ENCODE measurements at places on chromosomes 12 and 14.

DNA sequence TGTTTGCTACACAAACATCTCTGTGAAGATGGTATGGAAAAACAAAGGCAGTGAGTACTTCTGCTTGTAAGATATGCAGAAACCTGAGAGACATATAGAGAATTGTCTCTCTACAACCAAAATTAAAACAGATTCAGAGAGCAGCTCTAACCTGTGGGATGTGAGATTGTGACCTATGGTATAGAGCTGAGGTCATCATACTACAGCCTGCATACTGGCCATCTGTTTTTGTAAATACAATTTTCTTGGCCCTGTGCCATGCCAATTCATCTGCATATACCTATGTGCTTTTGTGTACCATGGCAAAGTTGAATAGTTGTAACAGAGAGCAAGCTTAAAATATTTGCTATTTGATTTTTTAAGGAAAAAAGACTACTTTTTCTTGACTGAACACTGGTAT is 99.6 kb downstream of the LMO3 start:
- DNase-seq = no peak

DNA sequence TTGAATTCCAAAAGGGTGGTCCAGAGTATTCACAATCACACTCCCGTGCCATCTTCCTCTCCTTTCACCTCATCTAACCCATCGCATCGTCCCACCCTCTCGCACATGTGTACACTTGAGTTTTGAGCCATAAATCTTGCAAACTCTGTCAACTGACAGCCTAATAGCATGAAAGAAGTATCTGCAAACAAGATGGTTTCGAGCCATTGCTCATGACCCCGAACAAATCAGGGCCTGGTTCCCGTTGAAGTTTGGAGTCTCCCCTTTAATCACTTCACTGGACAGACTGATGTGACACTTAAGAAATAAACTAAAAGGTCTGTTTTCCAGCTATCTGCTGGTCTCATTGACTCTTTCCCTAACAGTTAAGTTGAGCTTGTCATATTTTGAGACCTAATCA is 223.6 kb upstream of the SOX5 start:
- no peak for DNase-seq

DNA sequence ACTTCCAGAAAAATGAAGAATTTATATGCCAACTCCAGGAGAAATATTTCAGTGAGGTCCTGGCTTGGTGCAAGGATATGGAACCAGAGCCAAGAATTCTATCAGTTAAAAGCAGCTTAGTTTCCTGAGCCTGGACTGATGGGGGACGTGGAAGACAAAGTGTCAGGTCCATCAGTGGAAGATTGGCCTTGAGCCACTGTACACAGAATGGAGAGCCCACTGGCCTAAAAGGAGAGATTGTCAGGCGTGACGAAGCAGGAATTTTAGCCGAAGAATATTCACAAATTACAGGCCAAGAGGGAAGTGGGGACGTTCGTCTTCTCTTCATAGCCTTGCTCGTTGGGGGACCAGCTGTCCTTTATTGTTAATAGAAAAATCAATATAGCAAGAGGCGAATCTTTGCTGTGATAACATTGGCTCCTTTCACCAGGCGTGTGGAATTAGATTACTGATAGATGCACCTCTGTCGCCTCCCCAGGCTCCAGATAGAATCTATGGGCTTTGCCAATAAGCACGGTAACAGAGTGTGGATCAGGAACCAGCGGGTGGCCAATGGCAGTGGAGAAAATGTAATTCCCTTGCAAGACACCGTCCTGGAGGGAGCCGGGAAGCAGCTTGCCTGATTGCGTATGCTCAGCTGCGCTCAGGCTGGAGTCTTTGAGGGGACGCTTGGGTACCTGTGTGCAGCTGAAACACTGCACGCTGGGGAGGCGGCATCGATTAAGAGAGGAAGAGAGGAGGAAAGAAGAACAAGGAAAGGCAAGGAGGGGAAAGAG is 56.4 kb downstream of the TMEM132C start:
- no peak for DNase-seq

DNA sequence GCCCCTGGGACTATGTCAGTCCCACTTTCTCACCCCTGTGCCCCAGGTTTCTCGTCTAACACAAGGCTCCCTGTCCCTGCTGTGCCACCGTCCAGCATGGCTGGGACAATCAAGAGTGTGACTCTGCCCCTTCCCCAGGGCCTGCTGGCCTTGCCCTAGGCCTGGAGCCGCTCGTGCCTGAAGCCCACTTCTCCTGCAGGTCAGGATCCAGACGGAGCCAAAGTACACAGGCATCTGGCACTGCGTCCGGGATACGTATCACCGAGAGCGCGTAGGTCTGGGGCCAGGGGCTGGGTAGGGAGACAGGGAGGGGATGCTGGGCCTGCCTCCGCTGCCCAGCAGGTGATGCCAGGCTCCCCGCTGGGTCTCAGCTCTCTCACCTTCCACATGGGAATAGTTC is 2.8 kb downstream of the SLC25A47 start:
- DNase-seq = no peak

GRCh38 chr12:82182601-82183190 is 175.5 kb downstream of the CCDC59 start:
- no peak for DNase-seq

DNA sequence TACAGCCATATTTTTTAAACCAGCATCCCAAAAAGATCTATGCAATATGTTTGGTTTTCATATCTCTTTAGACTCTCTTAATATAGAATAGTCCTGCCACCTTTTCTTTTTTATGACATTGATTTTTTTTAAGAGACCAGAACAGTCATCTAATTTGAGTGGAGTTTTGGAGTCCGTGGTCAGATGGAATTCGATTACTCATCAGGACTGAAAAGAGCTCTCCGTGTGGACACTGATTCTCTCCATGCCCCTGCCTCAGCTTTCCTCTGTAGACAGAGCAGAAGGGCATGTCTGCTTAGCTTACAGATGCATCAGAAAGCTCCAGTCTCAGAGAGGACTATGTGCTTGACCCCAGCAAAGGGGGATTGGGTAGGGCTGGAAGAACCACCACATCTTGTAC is 27.8 kb downstream of the SMCO2 start:
- no peak for DNase-seq

DNA sequence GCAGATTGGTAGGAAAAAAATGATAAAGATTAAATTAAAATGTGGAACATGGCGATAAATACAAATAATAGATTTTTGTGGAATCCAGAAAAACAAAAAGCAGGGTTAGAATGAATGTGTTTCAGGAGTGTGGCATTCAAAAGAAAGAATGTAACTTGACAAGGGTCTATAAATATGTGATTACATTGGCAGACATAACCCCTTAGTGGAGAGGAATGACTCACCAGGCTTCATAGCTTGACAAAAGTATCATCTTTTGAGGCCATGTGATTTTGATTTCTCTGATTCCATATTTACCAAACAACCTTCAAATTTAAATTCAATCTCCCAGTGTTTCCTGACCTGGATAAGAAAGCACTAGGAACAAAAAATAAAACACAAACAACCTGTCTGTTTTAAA is 24.4 kb upstream of the MGST1 start:
- DNase-seq = no peak

DNA sequence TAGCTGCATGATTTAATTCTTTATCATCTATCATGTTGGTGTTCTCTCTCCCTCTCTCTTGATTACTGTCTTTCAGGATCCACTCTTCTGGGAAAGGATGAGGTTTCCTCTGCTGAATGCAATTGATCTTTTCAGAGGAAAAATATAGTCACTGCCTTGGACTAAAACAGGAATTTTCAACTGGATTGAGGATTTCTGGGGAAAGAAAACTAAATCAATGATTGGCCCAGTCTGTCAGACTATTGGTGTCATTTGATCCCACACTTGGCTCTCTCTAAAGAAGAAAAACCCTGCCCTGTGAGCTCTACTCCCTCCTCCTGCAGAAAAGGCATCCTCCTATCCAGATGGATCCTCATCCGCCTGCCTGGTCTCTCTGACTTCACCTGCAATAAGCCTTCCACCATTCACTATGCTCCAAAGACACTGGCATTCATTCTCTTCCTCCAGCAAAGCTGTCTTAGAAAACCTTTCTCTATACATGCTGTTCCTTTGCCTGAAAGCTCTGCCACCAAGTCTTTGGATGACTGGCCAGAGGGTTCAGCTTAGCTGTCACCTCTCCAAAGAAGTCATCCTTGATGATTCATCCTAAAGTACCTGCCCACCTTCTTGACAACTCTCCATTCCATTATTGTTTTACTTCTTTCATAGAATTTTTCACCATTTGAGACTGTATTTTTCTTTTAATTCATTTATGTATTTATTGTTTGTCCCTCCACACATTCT is 127.7 kb upstream of the CAND1 start:
- DNase-seq = no peak

DNA sequence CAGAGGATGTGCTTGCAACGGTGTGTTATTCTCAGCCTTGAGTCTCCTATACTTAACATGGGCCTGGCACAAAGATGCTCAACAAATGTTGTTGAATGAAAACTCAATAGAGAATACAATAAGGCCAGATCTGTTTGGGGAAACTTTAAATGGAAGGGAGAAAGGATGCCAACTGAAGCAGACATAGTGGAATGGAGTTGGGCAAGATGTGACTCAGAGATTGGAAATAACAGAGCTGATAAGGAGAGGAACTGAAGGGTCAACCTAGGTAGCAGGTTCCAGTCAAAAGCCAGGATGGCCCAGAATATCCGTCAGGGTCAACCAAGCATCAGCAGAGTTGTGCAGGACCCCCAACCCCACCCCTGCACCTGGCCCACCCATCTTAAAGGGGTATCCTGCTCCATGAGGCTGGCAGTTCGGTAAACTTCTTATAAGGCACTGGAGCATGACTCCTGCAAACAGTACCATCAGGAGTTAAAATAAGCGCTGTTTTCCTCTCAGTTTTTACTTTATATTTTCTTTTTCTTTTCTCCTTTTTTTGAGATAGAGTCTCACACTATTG is 1.1 kb upstream of the BCDIN3D start:
- DNase-seq = no peak

GRCh38 chr14:57153286-57153685 is 115.4 kb downstream of the EXOC5 start:
- no peak for DNase-seq

DNA sequence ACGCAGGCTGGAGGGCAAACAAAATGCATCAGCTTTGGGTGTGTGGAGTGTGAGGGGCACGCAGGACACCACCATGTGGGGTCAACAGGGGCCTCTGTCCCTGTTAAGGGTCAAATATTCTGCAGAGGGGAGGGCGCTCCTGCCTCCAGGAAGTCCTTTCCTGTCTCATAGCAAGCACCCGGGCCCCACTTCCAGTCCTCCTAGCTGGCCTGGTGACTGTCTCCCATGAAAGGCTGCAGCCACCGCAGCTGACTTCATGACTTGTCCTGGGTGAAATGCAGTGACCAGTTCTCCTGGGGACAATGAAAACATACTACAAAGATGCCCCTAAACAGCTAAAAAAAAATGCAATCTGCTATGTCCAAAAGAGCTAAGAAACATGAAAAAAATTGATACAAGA is 53.6 kb downstream of the LGMN start:
- no peak for DNase-seq

- DNase-seq = no peak
These were observed 10.1 kb upstream of the BDKRB1 start for GRCh38 chr14:96245710-96246538.

DNA sequence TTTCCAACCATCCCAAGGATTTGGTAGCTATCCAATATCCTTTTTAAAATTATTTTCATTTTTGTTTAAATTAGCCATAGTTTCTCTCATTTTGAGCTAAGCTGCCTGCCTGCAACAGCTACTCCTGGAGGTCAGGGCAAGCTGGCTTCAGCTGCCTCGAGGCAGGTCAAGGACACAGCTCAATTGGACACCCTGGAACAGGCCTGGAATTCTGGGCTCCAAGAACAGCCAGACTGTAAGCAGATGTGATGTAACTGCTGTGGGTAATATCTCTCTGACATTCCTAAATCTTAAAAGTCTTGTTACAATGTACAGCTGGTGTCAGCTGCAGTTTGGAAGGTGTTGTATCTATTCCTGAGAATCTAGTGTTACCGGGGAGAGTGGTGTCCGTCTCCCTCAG is 119.8 kb downstream of the KCNK10 start:
- no peak for DNase-seq

DNA sequence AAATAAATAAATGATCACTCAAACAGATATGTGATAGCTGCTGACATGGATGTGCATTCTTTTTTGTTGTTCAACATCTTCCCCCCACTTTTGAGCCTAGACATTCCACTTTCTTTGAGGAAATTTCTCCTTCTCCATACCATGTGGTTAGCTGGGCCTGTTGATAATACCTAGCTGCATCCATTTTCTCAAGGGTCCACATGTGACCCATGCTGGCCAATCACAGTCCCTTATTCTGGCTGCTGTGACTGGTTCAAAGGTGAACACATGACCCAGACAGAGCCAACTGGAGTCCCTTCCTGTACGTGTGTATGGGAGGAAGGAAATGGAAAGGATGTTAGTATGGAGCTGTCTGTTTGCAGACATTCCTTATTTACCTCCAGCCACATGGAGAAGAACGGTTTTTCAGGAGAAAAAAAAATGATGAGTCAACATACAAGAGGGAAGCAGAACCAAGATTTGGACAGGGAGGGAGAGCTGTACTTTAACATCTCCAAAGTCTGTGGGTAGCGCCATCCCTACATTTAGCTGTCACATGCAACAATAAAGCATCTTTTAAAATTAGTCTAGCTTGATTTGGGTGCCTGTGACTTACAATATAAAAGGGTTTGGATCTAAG is 391.7 kb upstream of the TBX3 start:
- DNase-seq = no peak

DNA sequence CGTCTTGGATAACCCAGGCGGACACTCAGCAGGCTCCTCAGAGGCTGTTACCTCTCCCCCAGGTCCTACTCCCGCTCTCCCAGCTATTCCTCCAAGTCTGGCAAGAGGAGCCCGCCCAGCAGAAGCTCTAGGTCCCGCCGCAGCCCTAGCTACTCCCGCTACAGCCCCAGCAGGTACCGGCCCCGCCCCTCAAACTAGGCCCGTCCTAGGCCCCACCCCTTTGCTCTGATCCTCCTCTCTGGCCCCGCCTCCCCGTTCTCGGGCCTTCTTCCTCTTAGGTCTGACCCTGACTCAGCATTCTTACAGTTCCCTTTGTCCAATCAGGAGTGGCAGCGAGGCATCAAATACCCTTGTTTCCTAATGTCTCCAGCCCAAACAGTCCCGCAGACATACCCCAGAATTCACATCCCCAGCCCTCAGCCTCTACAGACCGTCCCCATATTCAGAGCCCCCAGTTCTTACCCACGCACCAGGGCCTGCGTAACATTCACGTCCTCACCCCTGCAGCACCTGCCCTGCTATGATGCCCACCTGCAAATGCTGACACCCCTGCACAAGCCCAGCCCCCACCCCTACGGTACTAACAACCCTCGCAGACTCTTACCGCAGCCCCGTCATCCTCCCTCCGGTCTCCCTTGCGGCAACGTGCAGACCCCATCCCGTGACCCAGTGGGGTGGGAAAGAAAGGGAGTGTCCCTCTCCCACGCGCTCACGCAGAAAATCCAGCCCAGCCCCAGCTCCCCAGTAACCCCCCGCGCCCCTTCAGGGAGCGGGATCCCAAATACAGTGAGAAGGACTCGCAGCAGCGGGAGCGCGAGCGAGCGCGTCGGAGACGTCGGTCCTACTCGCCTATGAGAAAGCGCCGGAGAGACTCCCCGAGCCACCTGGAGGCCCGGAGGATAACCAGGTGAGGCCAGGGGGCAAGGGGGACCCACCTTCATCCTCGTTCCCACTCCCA is 25.0 kb upstream of the HSPB8 start:
- DNase-seq = no peak
